ENCODE measurements at places on chromosomes 11 and 22.

- DNase-seq = no peak
Observed at GRCh38 chr11:94046796-94047195, 25.6 kb downstream of the HEPHL1 start.

DNA sequence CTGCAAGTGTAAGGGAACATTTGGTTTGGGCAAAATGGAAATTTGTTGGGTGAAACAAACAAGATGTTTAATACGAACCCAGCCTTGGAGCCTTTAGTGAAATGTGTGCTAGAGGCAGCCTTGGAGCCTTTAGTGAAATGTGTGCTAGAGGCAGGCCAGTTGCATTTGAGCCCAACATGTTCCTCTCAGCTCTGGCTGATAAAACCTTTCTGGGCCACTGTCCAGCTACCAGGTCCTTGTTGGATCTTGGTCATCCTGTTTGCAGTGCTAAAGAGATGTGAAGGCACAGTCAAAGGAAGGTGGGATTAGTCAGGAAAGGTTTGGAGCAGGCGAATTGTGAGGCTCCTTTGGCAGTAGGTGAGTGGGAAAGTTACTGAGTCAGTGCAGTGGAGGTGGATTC is 48.9 kb downstream of the CEP164 start:
- no peak for DNase-seq

GRCh38 chr11:66421492-66422205 is 814 bp downstream of the NPAS4 start:
- DNase-seq = peak; percentile 89

GRCh38 chr11:6273188-6273587 is 13.6 kb downstream of the CCKBR start:
- DNase-seq = no peak

DNA sequence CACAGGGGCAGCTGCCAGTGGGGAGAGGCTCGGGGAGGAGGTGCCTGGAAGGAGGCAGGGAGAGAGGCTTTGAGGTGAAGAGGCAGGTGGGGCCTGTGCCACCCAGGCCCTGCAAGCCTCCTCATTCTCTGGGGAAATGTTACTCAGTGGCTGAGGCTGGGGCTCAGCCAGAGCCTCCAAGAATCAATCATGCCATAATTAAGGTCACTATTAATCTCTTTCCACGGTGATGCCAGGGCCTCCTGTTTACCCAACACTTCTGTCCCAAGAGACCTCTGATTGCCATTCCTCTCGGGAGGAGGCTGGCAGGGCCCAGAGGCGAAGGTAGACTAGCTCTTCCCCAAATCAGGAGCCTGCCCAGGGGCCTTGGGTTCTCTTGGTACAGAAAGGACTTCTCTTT is 38.4 kb downstream of the GDPD5 start:
- DNase-seq = no peak

GRCh38 chr11:123509737-123510578 is 79.9 kb downstream of the GRAMD1B start:
- DNase-seq = no peak

GRCh38 chr22:45069925-45070324 is 60.1 kb upstream of the PHF21B start:
- no peak for DNase-seq

Measured in CD4-positive, alpha-beta T cell treated with Interleukin-10 for 1 hour (primary cell).